ENCODE measurements at places on chromosomes 11 and 22.
A peak's percentile ranks its signal among the peaks of the same experiment; 100 is the strongest.

DNA sequence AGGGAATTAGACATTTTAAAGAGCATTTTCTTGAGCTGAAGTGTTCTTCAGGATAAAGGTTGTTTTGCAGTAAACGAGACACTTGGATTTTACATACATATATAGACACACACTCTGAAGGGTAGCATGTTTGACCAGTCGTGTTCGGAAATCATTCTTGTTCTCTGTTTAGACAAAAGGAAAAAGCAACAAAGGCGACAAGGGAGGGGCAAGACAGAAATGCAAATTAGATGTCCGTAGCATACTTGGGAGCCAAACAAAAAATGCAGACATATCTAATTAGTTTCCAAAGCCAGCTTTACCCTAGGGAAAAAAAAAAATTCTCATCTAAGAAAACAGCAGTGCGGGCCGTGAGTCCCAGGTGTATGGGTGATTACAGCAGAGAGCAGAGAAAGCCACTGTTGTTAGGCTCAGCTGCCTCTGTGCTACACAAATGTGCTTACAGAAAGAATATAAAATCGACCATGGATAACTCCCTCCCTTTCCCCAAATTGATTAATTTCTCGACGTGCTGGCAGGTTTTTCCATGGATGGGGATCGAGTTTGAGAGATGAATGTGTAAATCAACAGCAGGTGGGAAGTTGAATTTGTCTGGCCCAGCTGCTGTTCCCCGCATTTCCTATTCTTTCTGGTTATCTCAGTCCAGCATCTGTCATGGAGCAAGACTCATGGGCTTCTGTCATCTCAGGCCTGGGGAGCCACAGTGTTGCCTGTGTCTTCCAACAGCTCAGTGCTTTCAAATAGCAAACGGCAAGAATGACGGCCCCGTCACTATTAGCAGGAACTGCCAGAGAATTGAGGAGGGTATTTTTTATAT, 176.5 kb upstream of the TTC12 start:
- no peak for DNase-seq

DNA sequence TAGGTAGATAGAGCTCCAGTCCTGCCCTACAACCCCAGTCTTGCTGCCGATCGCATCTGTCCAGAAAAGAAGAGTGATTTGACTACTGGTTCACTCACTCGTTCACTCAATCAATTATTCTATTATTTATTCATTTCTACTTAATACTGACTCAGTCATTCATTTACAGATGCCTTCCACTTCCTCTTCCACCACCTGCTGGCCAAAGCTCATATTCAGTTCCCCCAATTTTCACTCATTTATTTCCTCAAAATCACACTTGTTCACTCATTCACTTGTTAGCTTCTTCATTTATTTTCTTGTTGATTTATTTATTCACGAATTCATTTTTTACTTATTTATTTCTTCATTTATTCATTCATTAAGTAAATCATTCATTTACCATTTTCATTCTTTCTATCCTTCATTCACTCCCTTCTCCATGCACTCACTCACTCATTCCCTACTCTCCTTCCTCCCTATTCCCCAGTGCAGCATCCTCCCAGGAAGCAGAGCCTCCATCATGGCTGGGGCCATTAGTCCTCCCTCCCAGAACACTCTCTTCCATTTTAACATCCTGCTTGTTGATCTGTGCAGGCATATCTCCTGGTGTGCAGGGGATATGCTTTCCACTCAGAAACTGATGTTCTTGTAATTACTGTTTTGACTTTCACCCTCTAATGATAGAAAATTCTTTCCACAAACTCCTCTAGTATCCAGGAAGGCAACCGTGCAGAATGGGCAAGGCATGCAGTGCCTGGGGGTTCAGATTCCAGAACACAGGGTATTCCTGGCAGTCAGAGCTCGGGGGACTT, 281.0 kb downstream of the TENM4 start:
- no peak for DNase-seq

DNA sequence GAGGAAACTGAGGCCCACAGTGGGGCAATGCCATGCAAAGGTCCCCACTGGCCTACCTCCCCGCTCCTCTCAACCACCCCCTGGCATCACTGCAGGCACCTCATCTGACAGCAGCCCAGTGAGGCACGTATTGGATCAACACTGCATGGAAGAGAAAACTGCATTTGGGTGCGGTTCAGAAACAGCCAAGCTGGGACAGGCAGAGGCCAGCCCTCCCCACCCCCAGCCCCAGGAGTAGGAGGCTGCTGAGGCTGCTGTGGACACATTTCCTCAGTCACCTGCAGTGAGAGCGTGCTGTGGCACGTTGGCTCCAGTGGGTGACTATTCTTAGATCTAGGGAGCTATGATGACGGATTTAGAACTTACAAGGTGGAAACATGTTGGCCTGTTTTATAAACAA, 63.7 kb downstream of the KCNC1 start:
- DNase-seq, result no peak

DNA sequence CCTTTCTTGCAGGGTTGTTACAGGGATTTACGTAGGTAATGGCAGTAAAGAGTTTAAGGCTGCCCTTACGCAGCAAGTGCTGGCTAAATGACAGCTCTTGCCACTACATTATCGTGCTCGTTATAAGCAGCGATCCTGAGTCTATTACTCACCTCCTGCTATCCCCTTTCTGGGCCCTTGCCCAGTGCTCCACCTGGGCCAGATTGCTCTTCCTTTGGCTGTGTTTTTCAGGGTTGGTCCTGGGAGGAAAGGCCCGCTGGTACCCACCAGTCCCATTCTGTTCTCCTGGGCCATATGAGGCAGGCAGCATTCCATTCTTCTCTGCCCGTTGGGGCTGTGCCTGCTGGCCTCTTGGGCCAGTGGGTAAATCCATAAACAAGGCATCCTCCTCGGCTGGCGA, 87.5 kb downstream of the C11orf58 start:
- DNase-seq, result no peak

DNA sequence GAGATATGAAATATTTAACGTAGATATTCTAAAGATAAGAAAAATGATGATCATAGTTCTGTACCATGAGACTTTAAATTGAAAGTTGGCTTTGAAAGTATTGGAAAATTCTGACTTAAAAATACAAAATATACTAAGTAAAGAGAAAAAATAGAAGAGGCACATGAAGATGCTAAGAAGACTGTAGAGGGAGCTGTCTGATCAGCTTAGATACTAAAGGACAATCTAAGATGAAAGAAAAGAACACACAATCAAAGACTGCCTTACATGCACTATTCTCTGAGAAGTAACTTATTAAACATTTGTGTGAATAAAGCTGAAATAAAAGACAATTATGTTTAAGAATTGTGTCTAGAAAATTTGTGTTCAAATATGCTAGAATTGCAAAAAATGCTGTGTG, 55.1 kb downstream of the RBMXL2 start:
- no peak for DNase-seq

GRCh38 chr11:69992026-69992425, 86.1 kb upstream of the ANO1 start:
- no peak for DNase-seq

DNA sequence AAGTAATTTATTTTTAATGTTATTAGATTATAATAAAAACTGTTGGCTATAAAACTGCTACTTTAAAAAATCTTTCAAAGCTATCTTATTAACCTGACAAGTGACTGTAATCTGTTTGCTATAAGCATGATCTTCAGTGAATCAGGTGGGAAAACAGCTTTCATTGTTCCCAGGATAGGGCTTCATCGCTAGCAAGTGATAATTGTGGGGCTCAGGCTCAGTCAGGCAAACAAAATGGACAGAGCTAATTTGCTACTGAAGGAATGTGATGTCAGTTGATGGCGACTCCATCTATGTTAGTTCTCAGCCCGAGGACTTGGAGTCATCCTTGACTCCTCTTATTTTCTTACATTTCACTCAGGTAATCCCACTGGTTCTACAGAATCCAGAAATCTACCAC, 125.0 kb downstream of the RASSF10 start:
- DNase-seq, result no peak

DNA sequence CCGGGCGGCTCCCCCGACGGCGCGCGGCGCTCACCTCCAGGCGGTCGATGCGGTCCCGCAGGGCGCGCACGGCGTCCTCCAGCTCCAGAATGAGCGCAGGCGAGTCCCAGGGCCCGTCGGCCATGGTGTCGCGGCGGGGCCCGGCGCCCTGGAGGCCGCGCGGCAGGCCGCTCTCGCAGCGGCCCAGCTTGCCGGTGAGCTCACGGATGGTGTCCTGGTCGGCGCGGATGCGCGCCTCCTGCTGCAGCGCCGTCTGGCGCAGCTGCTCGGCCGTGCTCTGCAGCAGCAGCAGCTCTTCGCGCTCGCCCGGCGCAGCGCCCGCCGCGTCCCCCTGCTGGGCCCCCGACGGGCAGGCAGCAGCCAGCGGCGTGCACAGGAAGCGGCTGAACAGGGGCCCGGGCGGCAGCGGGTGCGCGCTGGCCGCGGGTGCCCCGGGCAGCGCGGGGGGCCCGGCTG, 599 bp downstream of the NPTXR start:
- peak; percentile 19 for DNase-seq

DNA sequence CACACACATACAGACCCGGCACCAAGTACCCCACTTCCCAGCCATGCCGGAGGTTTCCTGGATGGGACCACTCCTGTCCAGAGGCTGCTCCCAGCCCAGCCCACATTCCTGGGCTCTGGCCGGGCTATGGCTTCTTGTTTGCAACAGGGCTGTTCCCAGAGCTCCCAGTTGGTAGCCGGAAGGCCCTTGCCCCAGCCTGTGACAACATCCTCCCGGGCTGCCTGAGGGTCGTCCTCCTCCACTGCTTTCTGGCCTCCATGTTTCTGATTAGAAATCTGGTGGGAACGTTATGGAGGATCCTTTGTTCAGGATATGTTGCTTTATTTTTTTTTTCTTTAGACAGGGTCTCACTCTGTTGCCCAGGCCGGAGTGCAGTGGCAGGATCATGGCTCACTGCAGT, 952 bp upstream of the CYP2D6 start:
- DNase-seq, result no peak

All from stimulated activated CD8-positive, alpha-beta memory T cell treated with anti-CD3 and anti-CD28 coated beads, Interleukin-7, amount 100 ng/mL, for 1 hour (primary cell).